ENCODE measurements at places on chromosomes 6 and 20.

GRCh38 chr6:105836889-105837288 lies 249.2 kb upstream of the PRDM1 start:
- no peak for DNase-seq

GRCh38 chr20:18705910-18706309 lies 107.7 kb upstream of the SCP2D1 start:
- DNase-seq = no peak

DNA sequence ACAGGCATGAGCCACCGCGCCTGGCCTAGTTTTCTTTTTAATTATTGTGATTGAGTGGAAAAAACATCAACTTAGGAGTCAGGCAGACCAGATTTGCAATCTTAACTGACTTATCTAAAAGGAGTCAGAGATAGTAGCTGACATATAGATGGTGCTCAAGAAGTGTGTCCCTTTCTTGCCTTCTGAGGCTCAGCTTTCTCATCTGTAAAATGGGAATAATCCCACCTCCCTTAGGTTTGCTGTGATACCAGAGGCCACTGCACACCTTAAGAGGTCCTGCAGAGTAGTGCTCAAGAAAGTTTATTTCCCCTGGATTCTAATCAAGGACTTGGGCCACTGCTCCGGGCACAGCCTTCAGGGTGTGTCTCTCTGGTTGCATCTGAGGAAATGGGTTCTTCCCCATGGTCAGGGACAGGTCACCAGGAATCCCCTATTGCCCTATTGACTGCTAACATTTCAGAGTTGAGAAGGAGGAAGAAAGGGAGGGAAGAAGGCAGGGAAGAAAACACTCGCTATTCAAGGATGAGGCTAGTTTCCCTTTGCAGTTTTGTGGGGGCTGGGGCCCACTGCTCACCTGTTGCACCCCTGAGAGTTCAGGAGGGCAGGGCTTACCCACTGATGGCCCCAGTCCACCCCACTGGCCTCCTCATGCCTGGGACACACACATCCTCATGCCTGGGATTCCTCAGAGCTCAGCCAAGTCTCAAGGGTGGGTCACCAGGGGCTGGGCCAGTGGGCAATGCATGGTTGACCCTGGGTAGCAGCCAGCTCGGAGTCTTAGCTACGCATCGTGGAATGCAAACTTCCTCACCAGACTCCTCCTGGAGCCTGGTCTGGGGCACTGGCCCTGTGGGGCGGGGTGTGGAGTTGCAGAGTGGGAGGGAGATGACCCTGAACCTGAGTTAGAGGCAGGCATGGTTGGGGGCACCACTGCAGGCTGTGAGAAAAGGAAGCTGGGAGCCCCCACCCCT lies 21.2 kb downstream of the C6orf132 start:
- DNase-seq = no peak

DNA sequence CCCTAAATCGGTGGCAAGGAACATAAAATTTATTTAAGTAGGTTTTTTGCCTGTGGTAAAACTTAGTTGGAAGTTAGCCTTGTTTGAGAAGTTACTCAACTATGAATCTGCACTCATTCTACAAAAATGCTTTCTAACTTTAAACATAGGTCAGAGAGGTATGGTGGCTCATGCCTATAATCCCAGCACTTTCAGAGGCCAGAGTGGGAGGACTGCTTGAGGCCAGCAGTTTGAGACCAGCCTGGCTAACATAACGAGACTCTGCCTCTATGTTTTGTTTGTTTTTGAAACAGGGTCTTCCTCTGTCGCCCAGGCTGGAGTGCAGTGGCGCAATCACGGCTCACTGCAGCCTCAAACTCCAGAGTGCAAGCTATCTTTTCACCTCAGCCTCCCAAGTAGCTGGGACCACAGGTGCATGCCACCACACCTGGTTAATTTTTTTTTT lies 16.2 kb downstream of the USP49 start:
- DNase-seq = no peak

DNA sequence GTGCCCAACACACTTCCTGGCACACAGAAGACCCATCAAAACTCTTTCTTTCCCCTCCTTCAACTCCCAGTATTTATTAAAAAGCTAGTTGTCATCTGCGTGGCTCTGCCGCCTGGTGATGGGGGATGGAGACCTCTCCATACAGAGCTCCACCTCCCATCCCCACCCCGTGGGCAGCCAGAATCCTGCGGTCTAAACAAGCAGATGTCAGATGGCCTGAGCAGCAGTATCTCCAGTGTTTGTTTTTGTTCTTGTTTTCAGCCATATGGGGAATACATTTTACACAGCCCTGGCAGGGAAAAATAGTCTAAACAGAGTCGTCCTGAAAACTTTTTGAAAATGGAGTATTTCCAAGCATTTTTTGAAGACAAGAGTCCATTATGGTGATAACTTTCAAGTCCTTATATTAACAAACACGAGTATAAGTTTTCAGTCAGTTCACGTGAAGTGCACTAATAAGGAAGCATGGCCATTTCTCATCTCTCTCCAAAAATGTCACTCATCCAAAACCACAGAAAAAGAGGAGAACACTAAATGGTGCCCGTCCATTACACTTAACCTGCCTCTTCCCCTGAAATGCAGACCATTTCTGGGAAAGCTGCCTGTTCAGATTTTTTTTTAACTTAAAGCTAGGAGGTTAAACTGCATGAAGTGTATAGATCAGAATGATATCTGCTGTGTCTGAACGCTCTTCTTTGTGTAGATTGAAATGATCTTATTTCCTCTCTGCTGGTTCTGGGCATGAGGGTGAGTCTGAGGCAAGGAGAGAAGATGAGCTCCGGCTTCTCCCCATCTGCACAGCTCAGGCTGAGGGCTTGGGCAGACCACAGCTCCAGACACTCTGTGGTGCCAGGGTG lies 91.0 kb downstream of the TCP11 start:
- DNase-seq = peak; percentile 44

- no peak for DNase-seq
These were observed 3.3 kb upstream of the SLC35B2 start for GRCh38 chr6:44260451-44261297.

- no peak for DNase-seq
These were observed 326.1 kb upstream of the CNR1 start for GRCh38 chr6:88492241-88492640.

- no peak for DNase-seq
These were observed 15.4 kb downstream of the ENPP3 start for GRCh38 chr6:131652472-131652871.

- peak; percentile 31 for DNase-seq
These were observed 58.7 kb upstream of the RIN2 start for GRCh38 chr20:19699180-19699971.

DNA sequence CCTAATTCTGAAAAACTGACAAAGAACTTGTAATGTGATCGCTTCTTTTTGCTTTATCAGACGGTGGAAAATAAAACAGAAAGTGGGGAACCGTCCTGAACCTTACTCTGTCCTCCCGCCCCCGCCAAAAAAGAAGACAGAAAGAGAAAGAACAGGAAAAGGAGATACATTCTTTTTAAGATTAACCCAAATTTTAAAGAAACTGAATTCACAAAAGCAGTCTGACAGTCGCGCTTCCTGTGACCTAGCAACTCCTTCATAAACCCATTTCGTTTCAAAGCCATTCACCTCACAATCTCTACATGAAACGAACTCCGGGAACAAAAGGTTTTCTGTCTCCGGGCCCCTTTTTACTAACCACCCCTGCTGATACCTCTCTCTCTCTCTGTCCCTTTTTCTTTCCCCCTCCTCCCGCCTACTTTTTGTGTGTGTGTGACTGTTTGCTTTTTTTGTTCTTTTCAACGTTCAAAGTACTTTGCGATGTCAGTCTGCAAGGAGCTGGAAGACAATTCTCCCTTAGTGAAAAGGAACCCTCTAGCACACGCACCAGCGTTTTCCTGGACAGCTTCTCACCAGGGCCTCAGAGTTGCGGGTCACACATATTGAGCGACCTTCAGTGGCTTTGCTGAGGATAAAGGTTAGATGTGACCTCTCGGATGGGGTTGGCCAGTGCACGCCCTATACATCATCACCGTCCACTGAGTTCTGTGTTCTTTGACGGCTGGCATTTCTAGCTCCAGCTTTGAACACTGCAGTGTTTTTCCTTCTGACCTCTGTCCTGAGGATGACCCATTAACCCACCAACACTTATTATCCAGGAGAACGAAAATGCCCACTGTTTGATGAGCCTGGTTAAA lies 530 bp upstream of the NEDD9 start:
- DNase-seq = no peak

DNA sequence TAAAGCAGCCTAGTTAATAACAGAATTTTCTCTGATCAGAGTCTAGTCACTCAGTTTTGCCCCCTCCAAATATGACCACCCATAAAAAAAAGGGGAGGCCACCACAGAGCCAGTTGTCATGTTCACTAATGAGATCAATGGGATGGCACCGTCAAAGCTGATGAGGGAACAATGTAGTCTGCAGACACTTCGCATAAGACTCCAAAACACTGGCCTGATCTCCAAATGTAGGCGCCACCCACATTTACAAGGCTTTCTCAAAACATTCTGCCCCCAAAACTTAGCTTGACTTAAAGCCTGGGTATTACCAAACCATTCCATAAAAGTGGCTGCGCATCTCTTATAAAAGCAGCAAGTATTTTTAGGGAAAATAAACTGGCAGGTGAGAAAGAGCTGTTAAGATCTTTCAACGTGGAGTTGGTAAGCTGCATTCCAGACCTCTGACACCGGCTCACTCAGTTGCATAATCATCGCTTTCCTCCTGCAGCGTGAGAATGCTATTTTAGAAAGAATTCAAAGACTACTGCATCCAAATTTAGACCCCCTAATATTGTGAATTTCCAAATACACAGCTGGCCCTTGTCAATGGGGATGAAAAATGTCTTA lies 59.3 kb downstream of the TBC1D7 start:
- DNase-seq = no peak

DNA sequence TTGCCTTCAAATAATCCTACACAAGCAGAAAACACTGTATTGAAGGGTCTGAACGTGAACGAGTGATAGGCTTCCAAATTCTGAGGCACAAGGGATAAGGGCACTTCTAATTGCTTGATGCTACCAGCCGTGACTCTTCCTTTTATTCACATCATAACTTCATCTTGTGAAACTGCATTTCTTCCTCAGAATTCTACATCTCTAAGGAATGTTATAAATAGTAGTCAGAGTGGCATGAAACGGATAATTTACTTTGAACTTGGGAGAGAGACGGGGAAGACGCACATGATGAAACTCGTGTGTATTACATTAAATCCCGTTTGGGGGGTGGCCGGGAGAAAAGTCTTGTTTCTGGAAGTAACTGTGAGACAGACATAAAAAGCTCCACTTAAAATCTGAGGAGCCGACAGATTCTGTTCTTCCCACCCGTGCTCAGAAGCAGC lies 754 bp downstream of the HDDC2 start:
- DNase-seq = no peak

- DNase-seq = no peak
These were observed 32.8 kb downstream of the FAM8A1 start for GRCh38 chr6:17632934-17633333.

GRCh38 chr20:34716921-34717229 lies 12.7 kb downstream of the TP53INP2 start:
- DNase-seq = no peak

GRCh38 chr6:157823001-157823527 lies at the start of gene SNX9:
Gene SNX9 (plus strand): TSS chr6:157823246. CDS start chr6:157823435, 189 bp downstream.
- DNase-seq = peak; percentile 47

DNA sequence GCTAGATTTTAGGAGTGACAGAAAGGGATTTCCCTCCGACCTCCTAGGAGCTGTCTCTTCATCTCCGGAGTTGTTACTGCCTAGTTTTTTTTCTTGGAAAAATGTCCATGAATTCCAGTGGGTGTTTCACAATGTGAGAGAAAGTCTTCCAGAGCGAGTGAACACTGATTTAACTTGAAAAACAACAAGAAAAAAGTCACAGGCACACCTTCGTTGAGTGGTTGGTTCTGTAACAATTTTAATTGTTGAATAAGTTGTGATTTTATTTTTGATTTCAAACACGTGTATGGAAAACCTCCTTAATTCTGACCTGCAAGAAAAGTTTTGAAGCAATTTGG lies 2.9 kb downstream of the TFAP2C start:
- DNase-seq = no peak

- DNase-seq = no peak
These were observed 11.0 kb downstream of the DSTN start for GRCh38 chr20:17580895-17581294.

GRCh38 chr6:147624946-147625515 lies 116.5 kb downstream of the SAMD5 start:
- no peak for DNase-seq

DNA sequence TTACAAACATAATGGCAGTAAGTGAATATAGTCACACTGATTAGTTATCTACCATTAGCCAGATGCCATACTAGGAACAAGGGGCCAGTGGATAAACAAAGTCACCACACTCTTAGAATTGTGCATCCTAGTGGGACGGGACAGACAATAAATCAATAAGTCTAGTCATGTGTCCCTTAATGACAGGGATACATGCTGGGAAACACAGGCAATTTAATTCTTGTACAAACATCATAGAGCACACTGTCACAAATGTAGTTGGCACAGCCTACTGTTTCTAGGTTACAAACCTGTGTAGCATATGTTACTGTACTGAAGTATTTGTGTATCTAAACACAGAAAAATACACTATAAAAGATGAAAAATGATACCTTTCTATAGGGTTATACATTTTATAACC lies 123.0 kb upstream of the FAM184A start:
- DNase-seq = no peak

- DNase-seq = no peak
These were observed 16.0 kb downstream of the UQCC2 start for GRCh38 chr6:33695451-33695887.

- peak; percentile 5 for DNase-seq
These were observed 8.2 kb downstream of the NT5DC1 start for GRCh38 chr6:116108836-116109235.

GRCh38 chr20:46089167-46089416 lies 670 bp downstream of the NCOA5 start:
- peak; percentile 72 for DNase-seq

DNA sequence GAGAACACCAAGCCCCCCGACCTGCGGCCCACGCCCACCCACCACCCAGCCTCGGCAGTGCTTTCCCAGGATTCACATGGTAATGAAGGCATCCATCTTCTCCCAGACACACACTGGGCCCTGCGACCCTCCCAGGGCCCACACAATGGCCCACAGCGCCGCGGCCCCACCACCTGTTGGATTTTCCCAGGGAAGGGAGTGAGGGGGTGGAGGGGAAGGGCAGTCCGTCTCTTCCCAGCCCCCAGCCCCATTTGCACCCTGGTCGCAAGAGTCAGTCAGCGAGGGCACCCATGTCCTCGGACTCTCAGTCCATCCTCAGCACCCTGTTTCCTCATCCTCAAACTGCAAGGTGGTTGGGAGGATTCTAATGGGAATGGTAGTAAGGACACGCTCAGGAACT lies 23.7 kb upstream of the ID1 start:
- no peak for DNase-seq

DNA sequence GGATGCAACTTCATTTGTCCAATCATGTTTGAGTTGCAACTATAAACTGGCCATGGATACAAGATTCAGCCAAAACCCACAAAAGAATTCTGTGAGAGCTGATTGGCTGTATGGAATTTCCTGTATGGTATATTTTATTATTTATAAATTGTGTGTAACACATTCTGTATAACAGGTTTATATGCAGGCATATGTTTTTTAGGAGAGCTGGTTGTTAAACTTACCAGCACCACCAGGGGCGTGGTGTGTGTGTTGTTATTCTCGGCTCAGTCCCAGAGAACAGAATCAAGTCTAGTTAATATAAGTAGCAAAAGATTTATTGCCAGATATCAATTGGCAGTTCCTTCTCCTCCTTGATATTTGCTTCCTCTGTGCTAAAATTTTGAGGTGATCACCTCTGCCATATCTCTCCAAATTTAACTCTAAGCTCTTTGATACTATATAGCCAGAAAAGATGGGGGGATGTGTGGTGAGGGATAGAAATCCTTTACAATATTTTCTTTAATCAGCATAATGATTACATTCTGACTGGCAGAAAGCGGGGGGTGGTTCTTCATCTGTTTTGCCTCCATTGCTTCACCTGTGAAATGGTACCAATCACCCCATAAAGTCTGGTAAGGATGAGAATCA lies 22.9 kb downstream of the CNBD2 start:
- DNase-seq = peak; percentile 26

Measured in NCI-H2171 (cell line).